ENCODE measurements at places on chromosomes 5 and 9.

GRCh38 chr5:178440181-178440580 is 150.0 kb downstream of the COL23A1 start:
- no peak for DNase-seq

DNA sequence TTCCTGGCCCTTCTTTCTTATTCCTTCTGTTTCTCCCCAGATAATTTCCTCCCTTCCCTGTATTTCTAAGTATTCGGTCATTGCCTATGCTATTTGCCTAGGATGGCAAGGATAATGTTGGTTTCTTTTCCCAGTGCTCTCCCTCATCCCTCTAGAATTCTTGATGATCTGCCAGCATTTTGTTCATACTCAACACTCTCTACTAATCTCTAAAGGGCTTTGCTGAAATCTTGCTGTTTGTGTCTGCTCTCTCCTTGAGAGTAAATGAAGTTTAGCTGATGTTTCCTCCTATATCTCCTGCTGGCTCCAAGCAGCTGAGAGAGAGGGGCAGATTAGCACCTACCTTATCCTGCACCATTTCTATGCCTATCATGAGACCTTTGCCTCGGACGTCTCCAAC is 38.1 kb downstream of the AGXT2 start:
- DNase-seq, result no peak

GRCh38 chr5:120759587-120759986 is 295.5 kb downstream of the PRR16 start:
- DNase-seq, result no peak

DNA sequence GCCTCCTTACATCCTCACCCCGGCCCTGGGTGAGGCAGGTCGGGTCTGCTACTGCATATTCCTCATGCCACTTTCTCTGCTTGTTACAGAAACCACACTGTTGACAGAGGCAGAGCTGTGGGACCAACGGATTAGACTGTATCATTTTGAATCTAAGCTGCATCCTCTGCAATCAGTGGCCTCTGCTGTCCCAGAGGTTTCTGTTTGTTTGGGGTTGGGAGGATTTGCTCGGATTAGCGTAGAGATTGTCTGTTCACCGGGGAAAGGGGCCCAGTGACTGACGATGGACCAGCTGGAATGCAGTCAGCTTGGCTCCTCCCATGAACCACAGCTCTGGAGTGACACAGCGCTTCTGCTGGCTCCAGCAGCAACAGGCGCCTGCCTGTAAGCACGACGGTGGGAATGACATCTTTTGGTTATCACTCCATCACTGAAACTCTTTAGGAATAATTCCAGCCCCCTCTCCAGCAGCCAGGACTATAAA is 37.3 kb upstream of the ADRA1B start:
- no peak for DNase-seq

GRCh38 chr9:72274916-72275315 is 90.1 kb downstream of the ZFAND5 start:
- no peak for DNase-seq

Data from stimulated activated naive CD8-positive, alpha-beta T cell treated with anti-CD3 and anti-CD28 coated beads, Interleukin-15, Interleukin-2, amounts not matched to agents 100 U/mL and 50 U/mL, for 24 hours (primary cell).